ENCODE measurements at places on chromosomes 13 and 19.

DNA sequence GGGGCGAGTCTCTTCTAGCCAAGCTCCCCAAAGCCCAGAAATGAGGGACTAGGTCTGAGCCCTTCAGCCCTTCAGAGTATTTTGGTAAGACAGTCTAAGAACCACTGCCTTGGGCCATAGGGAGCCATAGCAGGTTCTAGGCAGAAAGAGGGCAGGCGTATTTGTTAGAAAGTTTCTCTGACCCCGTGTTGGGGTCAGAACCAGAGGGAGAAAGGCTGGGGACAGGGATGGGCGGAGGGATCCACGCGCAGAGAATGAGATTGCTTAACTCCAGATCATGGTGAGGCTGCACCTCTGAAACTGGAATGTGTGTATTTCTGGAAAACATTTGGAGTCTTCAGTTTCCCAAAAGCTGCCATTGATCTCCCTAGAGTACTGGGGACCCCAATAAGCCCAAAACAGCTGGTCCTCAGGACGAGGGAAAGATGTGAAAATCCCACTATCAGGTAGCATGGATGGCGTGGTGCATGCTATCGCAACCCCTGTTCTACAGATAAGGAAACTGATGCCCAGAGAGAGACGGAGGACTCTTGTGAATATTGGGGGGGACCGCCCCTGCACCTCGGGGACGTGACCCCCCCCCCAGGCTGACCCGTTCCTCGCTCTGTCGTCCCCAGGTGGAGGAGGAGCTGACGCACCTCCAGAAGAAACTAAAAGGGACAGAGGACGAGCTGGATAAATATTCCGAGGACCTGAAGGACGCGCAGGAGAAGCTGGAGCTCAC, 703 bp upstream of the TPM4 start:
- no peaks in the 10 kb centered on the region for H3K27me3 ChIP-seq
- H3K4me3 ChIP-seq = peak overlapping the region; percentile 63
- no peak for DNase-seq
- peaks cover 18% of the 10 kb centered on the region for H3K4me1 ChIP-seq
- no peak overlapping the region for H3K27ac ChIP-seq
- H3K36me3 ChIP-seq = no peaks in the 10 kb centered on the region

DNA sequence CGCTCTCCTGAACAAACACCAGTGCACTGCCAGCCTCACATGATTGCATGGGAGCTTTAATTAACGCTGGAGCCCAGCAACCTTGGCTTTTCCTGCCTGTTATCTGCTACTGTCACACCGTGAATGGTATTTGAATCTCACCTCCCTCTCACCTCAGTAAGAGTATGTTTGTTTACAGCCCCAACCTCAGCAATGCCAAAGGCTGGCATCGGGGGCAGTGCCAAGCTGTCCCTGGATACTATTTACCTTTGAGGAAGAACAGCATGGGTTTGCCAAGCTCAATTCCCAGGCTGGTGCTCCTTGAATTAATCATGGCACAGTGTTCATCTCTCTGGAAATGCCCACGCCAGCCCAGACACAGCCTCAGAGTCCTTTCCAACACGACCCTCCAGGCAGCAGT, 57.2 kb upstream of the SERPINE3 start:
- no peaks in the 10 kb centered on the region for H3K27me3 ChIP-seq
- DNase-seq = no peak
- H3K27ac ChIP-seq = no peak overlapping the region
- H3K4me1 ChIP-seq = no peaks in the 10 kb centered on the region

DNA sequence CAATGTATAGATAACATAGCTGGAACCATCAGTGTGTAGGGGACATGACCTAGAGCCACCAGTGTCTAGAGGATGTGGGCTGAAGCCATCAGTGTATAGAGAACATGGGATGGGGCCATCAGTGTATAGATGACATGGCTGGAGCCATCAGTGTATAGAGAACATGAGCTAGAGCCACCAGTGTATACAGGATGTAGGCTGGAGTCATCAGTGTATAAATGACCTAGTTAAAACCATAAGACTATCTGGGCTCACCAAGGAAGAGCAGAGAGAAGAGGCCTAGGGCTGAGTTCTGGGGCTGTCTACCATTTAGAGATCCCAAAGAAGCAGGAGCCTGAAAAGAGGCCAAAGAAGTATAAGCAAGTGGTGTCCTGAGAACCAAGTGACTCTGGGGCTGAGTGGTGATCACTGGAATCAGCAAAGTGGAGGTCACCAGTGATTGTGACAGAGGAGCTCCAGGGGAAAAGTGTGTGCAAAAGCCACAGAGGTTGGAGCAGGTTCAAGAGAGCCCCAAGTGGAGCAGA, 41.0 kb downstream of the RFX2 start:
- H3K36me3 ChIP-seq = no peaks in the 10 kb centered on the region
- no peak for DNase-seq
- peaks cover 5% of the 10 kb centered on the region for H3K4me1 ChIP-seq
- H3K27me3 ChIP-seq = no peaks in the 10 kb centered on the region
- H3K27ac ChIP-seq = no peak overlapping the region

DNA sequence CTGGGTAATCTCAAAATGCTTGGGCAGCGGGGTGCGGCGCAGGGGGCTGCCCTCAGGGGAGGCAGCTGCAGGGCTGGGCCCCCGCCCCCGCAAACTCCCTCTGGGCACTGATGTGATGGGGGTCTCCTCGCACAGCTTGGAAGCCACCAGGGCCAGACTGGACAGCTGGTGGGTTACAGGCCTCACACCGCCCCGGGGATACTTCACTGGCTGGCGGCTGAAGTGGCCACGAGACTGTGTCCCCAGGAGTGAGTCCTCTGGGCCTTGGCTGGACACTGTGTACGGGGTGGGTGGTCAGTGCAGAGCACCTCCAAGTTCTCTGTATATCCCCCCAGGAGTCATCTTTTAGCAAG, 2.0 kb upstream of the LPAR2 start:
- no peaks in the 10 kb centered on the region for H3K36me3 ChIP-seq
- no peak overlapping the region for H3K4me3 ChIP-seq
- DNase-seq = no peak
- H3K27ac ChIP-seq = no peak overlapping the region
- peaks cover 3% of the 10 kb centered on the region for H3K4me1 ChIP-seq
- no peaks in the 10 kb centered on the region for H3K27me3 ChIP-seq

DNA sequence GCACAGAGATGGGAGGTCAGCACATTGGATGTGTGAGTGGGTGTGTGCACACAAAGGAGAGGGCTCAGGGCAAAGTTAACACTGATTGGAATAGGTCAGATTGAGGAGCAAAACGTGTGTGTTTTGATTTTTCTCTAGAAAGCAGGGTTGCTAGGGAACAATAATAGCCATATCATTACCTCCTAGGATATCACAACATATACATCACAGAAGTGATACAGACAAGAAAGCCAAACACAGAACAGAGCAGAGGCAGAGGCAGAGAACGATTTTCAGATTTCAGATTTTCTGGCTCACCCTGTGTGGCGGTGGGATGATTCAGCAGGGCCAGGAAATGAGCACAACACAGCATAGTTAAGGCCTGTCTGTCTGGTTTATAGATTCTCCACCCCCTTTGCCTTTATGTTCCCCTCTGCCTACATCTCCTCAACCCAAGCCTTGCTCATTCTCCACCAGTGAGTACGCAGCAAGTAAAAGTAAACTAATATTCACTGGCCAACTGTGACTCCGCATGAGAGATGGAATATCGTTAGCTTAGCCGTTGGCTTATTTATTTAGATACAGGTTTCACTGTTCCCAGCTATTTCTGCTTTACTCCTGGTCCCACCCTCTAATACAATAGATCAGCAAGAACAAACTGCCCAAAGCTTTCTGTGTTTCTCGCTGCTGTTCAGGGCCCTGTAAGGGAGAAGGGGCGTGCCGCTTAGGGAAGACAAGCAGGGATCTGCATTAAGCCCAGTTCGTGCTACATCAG, 182.7 kb upstream of the TSC22D1 start:
- H3K4me1 ChIP-seq = no peaks in the 10 kb centered on the region
- DNase-seq = no peak
- no peak overlapping the region for H3K4me3 ChIP-seq
- H3K27me3 ChIP-seq = no peaks in the 10 kb centered on the region
- H3K27ac ChIP-seq = no peak overlapping the region

- no peak for DNase-seq
- H3K36me3 ChIP-seq = no peaks in the 10 kb centered on the region
- H3K27ac ChIP-seq = peak overlapping the region; percentile 57
- peaks cover 38% of the 10 kb centered on the region for H3K4me1 ChIP-seq
Measured at GRCh38 chr19:42250183-42250665, 4.7 kb downstream of the ERF start.

- H3K36me3 ChIP-seq = no peaks in the 10 kb centered on the region
- no peaks in the 10 kb centered on the region for H3K27me3 ChIP-seq
- no peak for DNase-seq
- no peaks in the 10 kb centered on the region for H3K4me1 ChIP-seq
Measured at GRCh38 chr13:112168761-112169160, 101.8 kb downstream of the SOX1 start.

GRCh38 chr13:67036699-67037457, 193.3 kb downstream of the PCDH9 start:
- no peak overlapping the region for H3K27ac ChIP-seq
- no peak overlapping the region for H3K4me3 ChIP-seq
- no peak for DNase-seq
- no peaks in the 10 kb centered on the region for H3K4me1 ChIP-seq
- H3K27me3 ChIP-seq = no peaks in the 10 kb centered on the region

DNA sequence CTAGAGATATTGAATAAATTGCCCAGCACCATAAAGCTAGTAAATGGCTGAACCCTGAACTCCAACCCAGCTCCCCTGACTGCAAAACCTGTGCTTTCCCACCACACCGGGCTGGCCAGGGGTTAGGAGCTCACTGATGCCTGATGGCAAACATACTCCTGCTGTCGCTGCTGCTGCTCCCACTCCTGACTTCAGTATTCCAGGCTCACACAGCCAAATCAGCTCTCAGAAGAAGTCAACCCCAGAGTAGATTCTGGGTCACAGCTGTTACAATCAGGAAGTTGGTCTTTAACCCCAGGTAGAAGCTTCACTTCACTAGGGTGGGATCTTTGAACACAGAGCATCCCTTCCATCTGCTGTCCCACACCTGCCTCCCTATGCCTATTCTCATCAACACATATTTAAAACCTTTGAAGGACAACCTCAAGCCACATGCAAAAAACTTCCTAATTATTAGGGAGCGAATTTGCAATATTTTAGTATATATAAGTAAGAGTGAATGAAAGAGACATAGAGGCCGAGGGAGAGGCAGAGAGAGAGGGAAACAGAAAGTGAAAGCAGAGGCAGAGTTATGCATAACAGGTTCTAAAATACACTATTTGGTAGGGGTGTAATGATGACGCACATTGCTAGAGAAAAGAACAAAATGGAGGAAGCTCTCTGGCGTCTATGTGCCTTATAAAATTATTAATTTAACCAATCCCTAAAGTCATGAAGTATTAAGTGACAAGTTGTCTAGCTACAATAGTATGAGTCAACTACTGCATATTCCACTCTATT, 99.4 kb upstream of the SERP2 start:
- no peaks in the 10 kb centered on the region for H3K36me3 ChIP-seq
- H3K4me3 ChIP-seq = no peak overlapping the region
- H3K27ac ChIP-seq = no peak overlapping the region
- DNase-seq = no peak
- H3K27me3 ChIP-seq = no peaks in the 10 kb centered on the region
- H3K4me1 ChIP-seq = no peaks in the 10 kb centered on the region

DNA sequence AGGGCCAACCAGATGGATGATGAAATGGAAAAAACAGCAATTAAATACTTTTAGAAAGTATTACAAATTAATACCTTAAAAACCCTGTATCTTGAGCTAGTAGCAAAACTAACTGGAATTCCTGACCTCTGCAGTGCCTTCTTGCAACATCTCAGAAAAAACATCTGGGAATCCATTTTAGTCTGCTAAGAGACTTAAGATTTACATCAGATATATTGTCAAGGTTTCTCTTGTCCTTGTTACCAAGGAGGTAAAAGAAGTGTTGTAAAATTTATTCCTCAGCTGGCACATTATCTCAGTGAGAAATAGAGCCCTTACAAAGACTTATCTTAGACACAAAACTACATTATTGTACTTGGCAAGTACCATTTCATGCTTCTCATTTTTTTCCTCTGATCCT, 18.5 kb downstream of the KCNRG start:
- no peak for DNase-seq
- no peak overlapping the region for H3K4me3 ChIP-seq
- no peaks in the 10 kb centered on the region for H3K27me3 ChIP-seq

DNA sequence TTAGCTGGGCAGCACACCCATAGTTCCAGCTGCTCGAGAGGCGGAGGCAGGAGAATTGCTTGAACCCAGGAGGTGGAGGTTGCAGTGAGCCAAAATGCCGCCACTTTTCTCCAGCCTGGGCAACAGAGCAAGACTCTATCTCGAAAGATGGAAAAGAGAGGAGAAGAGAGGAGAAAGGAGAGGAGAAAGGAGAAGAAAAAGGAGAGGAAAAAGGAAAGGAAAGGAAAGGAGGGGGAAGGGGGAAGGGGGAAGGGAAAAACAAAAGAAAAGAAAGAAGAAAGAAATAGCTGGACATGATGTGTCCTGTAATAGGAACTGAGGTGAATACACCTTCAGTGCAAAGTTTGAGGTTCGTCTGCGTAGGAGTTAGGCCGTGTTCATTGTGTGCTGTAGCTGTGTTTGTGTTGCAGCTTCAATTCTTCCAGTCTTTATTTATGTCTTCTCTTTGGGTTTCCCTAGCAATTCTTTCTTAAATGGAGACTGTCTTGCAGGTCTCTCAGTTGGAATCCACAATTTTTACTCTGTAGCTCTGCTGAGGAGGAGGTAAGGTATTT, 13.4 kb downstream of the ZNF607 start:
- H3K4me1 ChIP-seq = no peaks in the 10 kb centered on the region
- no peaks in the 10 kb centered on the region for H3K36me3 ChIP-seq
- H3K27ac ChIP-seq = no peak overlapping the region
- H3K4me3 ChIP-seq = no peak overlapping the region

DNA sequence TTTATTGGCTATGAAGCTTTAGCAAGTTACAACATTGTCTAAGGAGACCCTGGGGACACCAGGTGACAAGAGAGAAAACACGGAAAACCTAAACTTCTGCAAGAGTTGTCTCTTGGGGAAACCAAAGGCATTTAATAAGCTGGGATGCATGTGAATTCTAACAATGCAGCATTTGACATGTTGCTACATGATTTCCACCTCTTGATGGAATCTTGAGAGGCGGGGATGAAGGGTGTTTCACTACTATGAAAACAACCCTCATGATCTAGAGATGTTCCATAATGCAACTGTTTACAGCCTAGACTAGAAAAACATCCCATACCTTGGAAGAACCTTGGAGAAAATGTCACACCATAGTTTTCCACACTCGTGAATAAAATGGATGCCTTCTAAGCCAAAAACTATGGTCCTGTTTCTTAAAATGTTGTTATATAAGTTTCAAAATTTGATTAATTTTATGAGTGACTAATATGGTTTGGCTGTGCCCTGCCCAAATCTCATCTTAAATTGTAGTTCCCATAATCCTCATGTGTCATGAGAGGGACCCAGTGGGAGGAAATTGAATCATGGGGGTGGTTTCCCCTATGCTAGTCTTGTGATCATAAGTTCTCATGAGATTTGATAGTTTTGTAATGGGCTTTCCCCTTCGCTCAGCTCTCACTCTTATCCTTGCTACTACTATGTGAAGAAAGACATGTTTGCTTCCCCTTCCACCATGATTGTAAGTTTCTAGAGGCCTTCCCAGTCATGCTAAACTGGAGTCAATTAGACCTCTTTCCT, 164.6 kb downstream of the TNFSF13B start:
- no peaks in the 10 kb centered on the region for H3K4me1 ChIP-seq
- no peak overlapping the region for H3K4me3 ChIP-seq
- DNase-seq = no peak
- H3K27me3 ChIP-seq = no peaks in the 10 kb centered on the region
- H3K27ac ChIP-seq = no peak overlapping the region

- no peaks in the 10 kb centered on the region for H3K27me3 ChIP-seq
- H3K4me3 ChIP-seq = no peak overlapping the region
- peaks cover 5% of the 10 kb centered on the region for H3K4me1 ChIP-seq
- H3K36me3 ChIP-seq = no peaks in the 10 kb centered on the region
- DNase-seq = no peak
- peak overlapping the region; percentile 69 for H3K27ac ChIP-seq
Measured at GRCh38 chr13:50310734-50311133, 295.5 kb downstream of the KCNRG start.

Data from Panc1 (cell line).